ENCODE measurements at places on chromosomes 7 and 10. TPM values are rescaled to one million over a fixed set of nuclear protein-coding genes. Genes with fewer than 3 reads are reported as not detected.

DNA sequence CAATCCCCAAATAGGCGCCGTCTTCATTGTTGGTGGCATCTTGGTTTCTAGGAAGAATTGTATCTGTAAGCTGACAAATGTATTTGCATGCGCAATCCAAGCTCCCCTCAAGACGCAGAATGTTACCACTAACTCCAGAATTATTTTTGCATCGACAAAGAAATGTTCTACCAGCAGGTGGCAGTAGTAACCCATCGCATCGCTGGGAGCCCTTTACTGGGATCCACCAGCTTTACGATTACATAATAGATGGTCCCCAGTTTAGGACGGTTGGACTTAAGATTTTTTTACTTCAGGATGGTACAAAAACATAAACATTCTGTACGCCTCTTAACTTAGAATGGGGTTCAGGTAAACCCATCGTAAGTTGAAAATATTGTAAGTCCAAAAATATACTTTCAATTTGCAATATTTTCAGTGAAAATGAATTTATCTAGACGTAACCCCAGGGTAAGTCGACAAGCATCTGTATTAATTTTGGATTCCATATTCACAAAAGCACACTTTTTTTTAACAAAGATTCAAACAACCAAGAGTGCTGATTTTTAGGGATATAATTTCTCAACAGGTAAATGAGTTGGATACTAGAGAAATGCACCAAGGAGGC, 114.0 kb upstream of the COBL start:
- peak; percentile 65 for DNase-seq

DNA sequence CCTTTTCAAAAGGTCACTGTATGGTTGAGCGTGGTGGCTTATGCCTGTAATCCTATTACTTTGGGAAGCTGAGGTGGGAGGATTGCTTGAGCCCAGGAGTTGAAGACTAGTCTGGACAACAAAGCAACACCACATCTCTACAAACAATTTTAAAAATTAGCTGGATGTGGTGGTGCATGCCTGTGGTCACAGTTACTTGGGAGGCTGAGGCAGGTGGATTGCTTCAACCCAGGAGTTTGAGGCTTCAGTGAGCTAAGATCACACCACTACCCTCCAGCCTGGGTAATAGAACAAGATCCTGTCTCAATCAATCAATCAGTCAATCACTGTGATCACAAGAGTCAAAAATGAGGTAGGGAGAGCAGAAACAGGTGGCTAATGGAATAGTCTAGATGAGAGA, 97.0 kb downstream of the SUGCT start:
- DNase-seq = no peak

DNA sequence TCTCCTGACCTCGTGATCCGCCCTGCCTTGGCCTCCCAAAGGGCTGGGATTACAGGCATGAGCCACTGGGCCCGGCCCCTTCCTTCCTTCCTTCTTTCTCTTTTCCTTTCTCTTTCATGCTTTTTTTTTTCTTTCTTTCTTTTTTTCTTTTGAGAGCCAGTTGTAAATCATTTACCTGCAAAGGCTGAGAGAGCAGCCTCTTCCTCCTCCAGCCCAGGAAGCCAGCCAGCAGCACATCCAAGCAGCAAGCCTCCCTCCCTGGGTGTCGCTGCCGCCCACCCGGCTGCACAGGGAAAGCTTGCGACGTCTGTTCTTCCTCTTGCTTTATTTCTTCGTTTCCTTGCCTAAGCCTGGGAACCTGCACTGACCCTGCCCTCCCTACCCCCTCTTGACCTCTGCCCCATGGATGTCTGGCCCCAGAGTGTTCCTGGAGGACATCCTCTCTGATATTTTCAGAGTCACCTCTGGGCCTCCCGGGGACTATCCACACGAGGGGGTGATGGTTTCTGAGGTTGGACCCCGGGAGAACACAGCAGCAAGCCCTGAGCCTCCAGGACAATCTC, 62.8 kb upstream of the MYL10 start:
- DNase-seq = no peak

DNA sequence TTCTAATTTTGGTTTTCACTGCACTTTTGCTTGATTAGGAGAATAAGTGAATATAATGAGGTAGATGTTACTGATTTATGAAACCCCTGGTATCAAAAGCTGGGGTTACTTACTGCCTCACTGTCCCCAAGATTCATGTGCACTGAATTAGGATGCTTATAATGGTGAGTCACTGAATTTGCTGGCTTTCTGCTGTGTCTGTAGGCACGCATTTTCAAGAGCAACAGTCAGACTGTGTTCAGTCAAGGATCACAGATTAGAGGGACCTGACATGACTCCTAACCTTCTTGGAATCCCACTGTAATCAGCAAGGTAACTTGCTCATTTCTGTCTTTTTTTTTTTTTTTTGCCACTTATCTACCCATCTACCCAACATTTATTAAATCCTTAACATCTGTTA, 59.7 kb downstream of the GPR85 start:
- DNase-seq = no peak

DNA sequence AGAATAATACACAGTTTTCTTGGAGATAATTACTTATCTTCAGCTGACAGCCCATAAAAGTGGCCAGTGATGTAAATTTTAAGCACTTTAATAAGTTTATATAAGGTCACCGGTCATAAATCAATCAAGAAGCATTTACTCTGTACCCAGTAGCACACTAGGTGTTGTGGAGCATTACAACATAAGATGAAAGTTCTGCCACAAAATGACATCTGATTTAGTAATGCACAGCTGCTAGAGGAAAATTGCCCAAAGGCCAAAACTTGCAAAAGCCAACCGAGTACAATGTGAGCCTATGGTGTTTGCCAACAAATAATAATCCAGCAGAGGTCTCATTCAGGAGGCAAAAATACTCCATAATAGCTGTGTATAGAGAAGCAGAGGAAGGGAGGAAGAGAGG, 63.6 kb downstream of the GPR37 start:
- DNase-seq = no peak

DNA sequence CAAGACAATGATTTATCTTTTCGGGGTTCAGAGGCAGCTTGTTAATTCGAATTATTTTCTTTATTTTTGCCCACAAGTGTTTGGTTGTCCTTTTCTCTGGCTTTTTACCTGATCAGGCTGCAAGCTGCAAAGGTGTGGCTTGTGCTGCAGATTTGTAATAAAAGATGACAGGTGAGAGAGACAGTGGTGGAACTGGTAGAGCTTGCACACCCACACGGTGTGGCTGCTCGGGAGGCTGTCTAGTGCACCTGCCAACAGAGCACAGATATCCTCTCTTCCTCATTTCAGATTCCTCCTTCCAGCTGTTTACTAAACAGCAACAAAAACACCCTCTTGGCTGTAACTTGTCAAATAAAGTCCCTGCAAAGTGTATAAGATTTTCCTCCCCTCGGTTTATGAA, 9.2 kb downstream of the GJD4 start:
- no peak for DNase-seq

Gene SFRP4
- total RNA-seq = not detected
